ENCODE measurements at places on chromosomes 5 and 9. TPM values are rescaled to one million over a fixed set of nuclear protein-coding genes. Genes with fewer than 3 reads are reported as not detected.

SRD5A1 gene
- polyA plus RNA-seq = 10.9 TPM

NMUR2 gene
- polyA plus RNA-seq = 0.54 TPM

SPINK1 gene
- 1.0 TPM for polyA plus RNA-seq

PGM5 gene
- 47.4 TPM for polyA plus RNA-seq

EQTN gene
- polyA plus RNA-seq = 0.52 TPM

HAPLN1 gene
- polyA plus RNA-seq = 0.88 TPM

PCDHGA1 gene
- polyA plus RNA-seq = 0.50 TPM

EFCAB9 gene
- not detected for polyA plus RNA-seq

DNA sequence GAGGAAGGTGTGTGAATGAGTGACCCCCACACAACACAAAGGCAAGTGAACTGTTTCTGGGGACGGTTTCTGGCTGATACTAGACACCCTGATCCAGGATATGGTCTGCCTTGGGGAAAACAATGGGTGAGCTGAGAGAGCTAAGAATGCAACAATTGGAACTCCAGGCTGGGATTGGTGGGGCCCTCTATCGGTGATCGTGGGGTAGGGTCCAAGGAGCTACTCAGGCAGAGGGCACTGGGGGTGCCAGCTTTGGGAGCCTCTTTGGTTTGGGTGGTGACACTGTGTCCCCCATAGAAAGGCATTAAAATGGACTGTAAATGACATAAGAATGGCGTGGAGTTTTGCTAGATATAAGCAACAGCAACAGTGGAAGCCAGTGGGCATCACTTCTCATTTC lies 439.1 kb downstream of the DMAC1 start:
- no peak for DNase-seq

GRCh38 chr9:133994353-133995011 lies 2.4 kb upstream of the VAV2 start:
- DNase-seq = peak; percentile 54

DNA sequence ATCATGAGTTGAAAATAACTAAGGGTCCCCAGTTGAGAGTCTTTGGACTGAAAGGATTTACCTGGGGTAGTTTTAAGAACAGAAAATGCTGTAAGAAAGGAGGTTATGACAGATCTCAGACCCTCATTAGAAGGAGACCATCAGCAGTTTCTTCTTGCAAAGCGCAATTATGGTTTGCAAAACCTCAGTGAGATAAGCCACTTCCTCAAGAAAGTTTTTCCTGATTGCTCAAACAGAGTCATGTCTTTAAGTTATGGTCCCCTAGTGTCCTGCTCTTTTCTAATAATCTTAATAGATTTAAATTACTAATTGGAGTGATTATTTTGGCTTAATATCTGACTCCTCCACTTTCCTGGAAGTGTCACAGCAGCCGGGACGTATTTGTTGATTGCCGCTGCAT lies 293.2 kb upstream of the KLF4 start:
- no peak for DNase-seq

- no peak for DNase-seq
Observed at GRCh38 chr5:143245929-143246561, 157.4 kb downstream of the NR3C1 start.

DNA sequence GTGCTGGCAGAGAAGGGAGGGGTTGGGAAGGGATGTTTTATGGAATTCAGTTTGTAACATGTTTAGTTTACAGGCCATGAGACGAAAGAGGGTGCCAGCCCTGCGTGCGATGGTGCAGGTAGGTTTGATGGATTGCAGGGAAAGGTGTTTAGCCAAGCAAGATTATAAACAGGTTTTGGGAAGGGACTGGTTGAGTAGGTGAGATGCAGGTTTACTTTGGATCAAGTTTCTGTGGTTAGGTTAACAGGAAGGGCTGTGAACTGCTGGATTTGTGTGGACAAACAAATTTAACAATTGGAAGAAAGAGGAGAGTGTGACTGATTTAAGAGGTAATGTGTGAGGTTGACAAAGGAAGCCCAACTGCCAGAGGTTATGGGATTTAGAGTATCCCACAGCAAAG lies 32.6 kb upstream of the GPX3 start:
- no peak for DNase-seq

DNA sequence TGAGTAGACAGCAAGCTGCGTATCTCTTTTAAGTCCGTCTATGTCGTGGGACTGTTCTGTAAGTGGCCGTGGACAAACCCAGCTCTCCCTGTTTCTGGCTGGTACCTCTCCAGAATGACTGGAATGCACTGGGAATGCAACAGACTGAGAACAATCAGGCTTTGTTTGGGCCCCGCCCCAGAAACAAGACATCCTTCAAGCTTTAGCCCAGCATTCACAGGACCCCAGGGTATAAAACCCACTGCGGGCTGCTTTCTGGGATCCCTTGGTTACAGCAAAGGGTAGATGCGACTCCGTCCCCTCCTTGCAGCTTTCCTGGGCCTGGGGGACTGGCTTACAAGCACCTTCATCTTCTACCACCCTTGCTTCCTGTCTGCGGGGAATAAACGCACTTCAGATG lies 45.6 kb upstream of the SPTLC1 start:
- DNase-seq = no peak

DNA sequence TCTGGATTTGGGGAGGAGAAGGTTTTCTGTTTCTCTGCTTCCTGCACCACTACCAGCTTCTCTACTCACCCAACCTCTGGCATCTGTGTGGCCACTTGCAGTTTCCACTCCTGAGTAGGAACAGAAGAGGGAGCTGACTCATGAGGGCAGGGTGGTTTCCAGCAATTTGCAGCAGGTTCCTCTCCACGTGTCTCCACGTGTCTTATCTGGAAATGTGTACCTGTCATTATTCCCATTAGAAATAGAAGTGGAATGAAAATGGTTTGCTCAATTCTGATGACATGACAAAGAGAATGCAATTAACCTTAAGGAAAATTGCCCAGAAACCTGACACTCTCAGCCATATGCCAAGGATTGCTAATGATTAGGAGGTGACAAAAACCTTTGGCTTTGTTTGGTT lies 33.0 kb downstream of the EGFLAM start:
- DNase-seq = no peak

GRCh38 chr9:92001244-92001643 lies 51.2 kb upstream of the ROR2 start:
- DNase-seq = no peak

GRCh38 chr9:35135988-35136387 lies 20.3 kb upstream of the ATOSB start:
- no peak for DNase-seq

DNA sequence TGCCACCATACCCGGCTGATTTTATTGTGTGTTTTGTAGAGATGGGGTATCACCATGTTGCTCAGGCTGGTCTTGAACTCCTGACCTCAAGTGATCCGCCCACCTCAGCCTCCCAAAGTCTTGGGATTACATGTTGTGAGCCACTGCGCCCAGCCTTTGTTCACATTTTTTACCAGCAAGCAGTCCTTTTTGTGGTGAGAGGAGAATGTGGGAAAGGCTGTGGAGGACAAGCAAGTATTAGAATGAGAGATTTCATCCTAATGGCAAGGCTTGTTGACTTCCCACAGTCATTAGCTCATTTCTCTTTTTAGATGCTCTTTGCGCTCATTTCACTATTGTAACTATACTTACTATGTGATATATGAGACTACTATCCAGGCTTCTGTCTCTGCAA lies 6.1 kb downstream of the IL31RA start:
- no peak for DNase-seq

DNA sequence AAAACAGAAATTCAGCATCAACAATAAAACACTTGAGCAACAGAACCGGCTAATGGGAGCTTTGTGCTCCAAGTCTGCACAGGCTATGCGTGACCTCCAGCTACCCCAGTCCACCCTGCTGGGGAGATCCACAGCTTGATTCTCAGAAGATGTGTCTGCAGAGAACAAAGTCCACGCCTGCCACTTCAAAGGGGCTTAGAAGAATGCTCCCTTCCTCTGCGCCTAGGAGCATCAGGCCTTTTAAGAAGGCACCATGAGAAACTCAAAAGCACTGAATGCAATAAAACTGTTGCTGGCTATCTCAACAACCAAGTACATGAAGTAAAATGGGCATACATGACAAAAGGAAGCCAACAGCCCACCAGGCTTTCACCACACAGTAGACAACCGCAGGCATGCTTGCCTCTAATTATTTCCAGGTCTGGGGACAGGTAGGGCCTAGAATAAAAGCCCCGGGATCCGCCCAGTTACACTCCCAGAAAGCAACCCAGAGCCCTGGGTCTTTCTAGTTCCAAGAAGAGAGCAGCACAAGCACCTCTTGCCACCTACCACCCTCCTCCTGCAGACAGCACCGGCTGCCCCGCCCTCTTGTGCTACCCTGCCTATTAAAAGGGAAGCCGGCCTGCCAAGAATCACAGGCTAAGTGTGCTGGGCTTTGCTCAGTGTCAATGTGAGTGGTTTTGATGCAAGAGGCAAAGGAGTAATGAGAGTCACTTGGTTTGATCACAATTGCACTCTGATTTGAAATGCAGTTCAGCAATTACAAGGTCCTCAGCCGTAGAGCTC lies 123.2 kb downstream of the SPOCK1 start:
- DNase-seq = peak; percentile 35

- DNase-seq = no peak
Observed at GRCh38 chr5:135221696-135222095, 177.3 kb downstream of the MACROH2A1 start.

- no peak for DNase-seq
Observed at GRCh38 chr5:167939686-167940085, 351.8 kb upstream of the WWC1 start.

DNA sequence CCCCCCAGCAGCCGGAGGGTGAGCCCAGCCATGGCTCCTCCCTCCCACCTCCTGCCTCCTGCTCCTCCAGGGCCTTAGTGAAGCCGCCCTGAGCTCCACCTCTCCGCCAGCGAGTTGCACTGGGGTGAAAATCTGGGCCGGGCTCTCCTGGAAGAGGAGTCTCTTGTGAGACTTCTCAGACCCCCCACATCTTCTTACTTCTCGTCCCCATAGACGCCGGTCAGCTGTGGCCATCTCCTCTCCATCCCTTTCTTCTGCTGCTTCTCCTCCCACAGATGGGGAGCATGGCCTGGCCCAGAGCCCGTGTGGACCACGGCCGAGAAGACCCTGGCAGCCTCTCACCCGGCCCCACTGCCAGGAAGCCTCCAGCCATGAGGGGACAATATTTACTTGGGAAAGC lies 17.3 kb downstream of the OLFM1 start:
- DNase-seq = no peak

DNA sequence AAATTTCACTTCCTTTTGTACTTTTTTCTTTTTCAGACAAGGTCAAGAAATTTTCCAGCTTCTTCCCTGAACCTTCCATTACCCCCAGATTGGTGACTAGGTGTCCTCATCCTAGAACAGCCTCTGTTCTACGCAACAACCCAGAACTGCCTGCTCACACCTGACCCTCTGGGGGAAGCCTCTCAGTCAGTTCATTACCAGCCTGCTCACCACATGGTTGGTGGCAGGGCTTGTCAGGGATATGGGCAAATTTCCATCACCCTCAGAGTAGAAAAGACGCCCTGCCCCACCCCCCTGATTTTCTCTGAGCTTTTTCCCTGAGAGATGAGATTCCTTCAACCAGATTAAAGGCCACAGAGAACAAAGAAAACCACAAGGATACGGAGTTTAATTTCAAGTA lies 5.3 kb upstream of the CFAP95 start:
- DNase-seq = no peak

GRCh38 chr5:76649140-76649539 lies 25.9 kb upstream of the F2RL2 start:
- no peak for DNase-seq

Data from right lung (tissue), 10 donors.